ENCODE measurements at places on chromosomes 12 and 14.
A peak's percentile ranks its signal among the peaks of the same experiment; 100 is the strongest.

DNA sequence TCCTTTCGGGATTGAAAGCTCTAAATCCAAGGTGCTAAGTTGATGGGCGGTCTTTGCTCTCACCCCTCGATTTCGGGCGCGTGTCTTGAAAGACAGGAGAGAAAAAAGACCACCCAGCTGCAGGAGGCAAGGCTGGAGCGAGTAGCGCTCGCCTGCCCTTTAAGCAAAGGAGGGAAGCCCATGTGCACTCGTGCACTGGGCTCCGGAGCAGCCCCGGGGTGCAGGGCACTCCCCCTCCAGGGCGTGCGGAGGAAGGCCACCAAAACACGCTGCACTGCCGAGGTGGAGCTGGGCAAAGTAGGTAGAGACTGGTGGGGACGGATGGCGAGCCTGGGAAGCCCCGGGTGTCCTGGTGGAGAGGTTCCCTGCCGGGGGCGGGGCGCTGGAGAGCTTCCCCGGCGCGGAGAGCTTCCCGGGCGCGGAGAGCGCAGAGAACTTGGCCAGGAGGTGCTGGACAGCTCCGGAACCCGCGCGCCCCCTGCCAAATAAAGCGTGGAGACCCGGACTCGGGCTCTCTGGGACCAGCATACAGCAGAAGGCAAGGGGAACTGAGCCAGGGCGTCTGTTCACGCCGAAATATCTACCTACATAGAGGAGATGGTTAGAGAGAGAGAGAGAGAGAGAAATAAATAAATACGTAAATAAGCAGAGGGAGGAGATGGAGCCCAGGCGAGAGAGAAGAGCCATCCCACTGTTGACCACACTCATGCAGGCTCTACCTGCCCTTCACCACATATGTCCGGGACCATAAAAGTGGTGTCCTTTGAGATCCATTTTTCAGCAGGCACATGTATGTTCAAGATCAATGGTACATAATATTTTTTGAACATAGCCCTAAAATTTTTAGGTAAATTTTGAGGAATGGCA lies 662 bp upstream of the NELL2 start:
- no peak for DNase-seq

GRCh38 chr14:30296931-30297405 lies 262.0 kb upstream of the G2E3 start:
- no peak for DNase-seq

- DNase-seq, result no peak
Observed at GRCh38 chr14:94372021-94372605, 16.3 kb downstream of the SERPINA1 start.

GRCh38 chr12:3683670-3684069 lies 69.2 kb downstream of the CRACR2A start:
- DNase-seq, result peak; percentile 34

GRCh38 chr12:52720365-52720886 lies 17.1 kb upstream of the KRT77 start:
- no peak for DNase-seq

DNA sequence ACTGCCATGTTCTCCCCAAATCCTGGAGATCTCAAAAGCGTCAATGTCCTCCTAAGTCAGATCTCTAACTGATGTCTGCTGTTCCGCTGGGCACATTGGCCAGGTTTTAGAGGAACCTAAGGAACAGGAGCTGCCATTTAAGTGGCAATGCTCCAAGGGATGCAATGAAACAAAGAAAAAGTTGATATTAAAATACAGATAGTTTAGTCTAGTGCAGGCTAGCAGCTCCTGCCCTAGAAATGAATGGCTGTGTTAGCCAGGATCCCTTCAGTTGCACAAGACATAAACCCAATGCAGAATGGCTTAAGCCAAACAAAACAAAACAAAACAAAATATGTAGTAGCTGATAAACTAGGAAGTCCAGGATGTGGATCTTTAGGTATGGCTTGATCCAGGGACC lies 144.1 kb downstream of the HMGA2 start:
- DNase-seq, result no peak

GRCh38 chr12:1273051-1273450 lies 282.0 kb downstream of the ERC1 start:
- no peak for DNase-seq

- no peak for DNase-seq
Observed at GRCh38 chr14:76314521-76315034, 61.4 kb upstream of the ESRRB start.

GRCh38 chr14:24363401-24363800 lies 4.6 kb upstream of the NFATC4 start:
- DNase-seq, result no peak

- no peak for DNase-seq
Observed at GRCh38 chr12:50017641-50018040, 7.7 kb downstream of the RACGAP1 start.

GRCh38 chr14:92356677-92357076 lies 33.7 kb downstream of the SLC24A4 start:
- DNase-seq, result no peak

- DNase-seq, result peak; percentile 31
Observed at GRCh38 chr14:23379366-23380196, 2.7 kb downstream of the CMTM5 start.

- DNase-seq, result peak; percentile 78
Observed at GRCh38 chr12:93762059-93762719, 85.0 kb downstream of the CRADD start.

- DNase-seq, result no peak
Observed at GRCh38 chr14:65282896-65283253, 129.7 kb upstream of the FUT8 start.

GRCh38 chr14:30333934-30334333 lies 225.0 kb upstream of the G2E3 start:
- DNase-seq, result no peak

DNA sequence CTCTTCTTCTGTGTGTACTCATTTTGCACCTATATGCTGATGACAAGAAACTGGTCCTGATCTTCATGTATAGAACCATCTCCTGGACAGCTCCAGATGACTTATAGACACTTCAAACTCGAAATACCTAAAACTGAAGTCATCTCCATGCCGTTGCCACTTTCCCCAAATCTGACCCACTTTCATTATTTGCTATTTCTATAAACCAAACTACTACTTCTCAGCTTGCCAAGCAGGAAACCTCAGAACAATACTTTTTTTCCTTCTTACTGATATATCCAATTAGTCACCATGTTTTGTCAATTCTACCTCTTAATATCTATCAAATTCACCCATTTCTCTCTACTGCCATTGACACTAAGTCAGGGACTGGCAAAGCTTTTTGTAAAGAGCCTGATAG lies 14.8 kb downstream of the SGPP1 start:
- DNase-seq, result no peak

DNA sequence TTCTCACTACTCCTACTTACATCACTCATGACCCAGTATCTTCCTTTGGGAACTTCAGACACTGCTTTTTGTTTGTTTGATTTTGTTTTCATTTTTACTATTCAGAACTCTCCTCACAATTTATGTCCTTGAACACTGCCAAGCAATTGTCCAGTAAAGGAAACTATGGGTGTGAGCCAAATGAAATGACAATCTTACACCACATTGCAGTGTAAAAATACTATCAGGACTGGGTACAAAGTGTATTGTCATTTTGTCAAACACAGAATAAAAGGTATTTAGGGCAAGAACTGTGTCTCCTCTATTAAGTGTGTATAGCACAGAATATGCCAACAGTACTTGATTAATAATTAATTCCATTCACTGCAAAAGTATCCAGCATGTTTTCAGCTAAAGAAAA lies 199.3 kb downstream of the ALG10B start:
- no peak for DNase-seq

DNA sequence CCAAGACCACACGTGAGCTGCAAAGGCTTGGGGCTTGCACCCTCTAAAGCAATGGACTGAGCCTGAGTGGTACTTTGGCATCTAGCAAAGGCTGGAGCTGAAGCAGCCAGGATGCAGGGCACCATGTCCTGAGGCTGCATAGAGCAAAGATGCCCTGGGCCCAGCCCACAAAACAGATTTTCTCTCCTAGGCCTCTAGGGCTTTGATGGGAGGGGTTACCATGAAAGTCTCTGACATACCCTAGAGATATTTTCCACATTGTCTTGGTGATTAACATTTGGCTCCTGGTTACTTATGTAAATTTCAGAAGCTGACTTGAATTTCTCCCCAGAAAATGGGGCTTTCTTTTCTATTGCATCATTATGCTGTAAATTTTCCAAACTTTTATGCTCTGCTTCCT lies 438.3 kb downstream of the SLC16A7 start:
- no peak for DNase-seq

DNA sequence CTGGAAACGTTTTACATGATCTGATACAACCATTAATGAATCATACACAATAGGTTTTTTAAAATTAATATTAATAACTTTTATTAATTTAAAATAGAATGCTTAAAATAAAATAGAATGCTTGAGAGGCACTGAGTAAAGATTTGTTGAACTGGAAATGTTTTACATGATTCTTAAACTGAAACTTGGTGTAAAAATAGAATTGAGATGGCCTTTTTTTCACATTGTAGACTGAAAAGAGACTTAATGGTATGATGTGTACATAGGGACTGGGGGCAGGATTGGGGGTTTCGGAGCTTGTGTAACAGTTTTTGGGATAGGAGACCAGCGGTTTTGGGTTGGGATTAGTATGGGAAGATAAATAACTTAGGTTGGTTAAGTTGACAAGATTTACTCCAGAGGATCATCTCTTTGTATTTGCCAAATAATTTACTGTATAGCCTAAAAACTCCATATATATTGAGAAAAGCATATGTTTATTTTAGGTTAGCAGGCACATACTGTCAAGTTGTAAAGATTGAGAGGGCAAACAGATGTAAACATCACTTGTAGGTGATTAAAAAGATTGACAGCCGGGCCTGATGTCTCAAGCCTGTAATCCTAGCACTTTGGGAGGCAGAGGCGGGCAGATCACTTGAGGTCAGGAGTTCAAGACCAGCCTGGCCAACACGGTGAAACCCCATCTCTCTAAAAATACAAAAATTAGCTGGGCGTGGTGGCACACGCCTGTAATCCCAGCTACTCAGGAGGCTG lies 2.0 kb upstream of the ZNF410 start:
- DNase-seq, result no peak

- DNase-seq, result peak; percentile 88
Observed at GRCh38 chr12:59149995-59150642, 229.8 kb upstream of the LRIG3 start.

DNA sequence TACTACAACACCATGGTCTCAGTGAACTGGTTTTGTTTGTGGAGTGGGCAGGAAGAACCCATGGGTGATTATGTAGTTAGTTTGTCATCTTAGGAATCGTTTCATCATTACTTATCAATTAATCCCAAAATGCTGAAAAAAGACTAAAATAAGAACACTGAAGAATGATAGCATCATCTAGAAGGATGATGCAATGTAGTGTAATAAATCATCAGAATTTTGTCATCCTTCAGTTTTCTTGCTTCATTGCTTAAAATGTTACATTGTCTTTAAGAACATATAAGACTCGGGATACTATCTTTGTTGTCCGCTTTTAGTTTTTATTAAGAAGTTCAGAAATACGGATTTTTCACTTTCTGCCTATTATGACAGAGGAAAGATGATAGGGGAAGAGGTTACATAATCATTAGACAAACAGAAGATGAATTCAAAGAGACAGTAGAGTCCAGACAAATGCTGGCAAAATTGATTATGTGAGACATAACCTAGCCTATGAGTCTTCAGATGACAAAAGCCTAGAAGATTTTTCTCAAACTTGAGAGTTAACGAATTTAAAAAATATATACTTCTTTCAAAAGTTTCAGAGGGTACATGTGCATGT lies 10.8 kb upstream of the SMOC1 start:
- no peak for DNase-seq

All from fibroblast of upper back skin (primary cell).